Cortex of kidney (tissue), 1 donor: ENCODE measurements at places on chromosomes 7 and 10.

- DNase-seq: no peak
Observed at GRCh38 chr10:110399106-110399964, 94.6 kb upstream of the SMNDC1 start.

GRCh38 chr10:88439932-88440331 lies 143.2 kb downstream of the RNLS start:
- DNase-seq: no peak

DNA sequence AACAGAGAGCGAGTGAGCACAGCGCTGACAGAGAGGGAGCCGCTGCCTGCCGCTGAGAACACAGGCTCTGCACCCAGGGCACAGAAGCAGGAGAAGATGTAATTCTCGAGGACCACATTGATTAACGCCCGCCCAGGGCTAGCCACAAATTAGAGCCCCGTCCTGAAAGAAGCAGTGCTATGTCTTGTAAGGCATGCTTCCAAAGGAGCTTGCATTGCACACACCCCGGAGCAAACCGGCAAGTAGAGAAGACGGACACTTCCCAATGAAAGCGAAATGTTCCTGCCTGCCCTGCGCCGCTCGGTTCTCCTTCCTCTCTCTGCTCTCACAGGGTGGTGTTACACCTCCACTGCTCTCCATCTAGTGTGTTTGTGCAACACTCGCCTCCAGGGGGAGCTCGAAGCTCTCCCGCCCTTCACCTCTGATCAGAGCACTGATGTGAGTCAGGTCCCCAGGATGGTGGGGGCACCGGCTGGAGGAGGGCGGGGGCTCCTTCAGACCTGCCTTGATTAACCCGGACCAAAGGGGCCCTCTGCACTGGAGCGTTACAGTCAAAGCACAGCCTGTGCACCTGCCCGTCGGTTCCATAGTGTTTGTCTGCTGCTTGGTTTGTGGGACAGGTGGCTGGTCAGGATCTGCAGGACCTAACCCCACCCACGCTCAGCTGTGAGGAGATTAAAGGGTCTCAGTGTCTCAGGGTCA lies 316.5 kb downstream of the ADARB2 start:
- DNase-seq: no peak

DNA sequence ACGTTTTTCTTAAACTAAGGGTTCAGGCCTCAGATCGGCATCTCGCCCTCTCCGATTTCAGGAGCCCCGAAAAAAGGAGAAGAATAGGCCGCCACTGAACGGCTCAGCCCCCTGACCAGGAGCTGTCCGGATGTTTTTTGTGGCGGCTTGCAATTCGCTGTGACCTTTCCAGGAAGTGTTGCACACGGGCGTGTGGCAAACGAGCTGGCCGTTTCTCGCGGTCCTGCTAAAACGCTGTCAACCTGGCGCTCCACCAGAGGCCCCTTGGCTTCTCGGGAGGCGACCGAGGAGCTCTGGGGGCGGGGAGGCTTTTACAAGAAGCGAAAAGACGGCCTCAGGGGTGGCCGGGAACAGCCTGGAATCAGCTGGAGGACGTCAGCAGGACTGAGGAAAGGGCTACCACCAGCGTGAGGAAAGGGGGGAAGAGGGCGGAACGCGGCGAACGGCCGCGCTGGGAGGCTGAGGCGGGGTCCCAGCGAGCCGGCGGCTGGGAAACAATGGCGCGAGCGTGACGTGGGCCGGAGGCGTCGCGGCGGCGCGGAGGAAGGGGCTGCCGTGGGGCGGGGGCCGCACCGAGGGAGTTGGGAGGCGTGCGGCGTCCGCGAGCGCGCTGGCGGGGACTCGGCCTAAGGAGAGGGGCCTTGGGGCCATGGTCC lies 493 bp downstream of the NT5C2 start:
- DNase-seq: peak; percentile 31

DNA sequence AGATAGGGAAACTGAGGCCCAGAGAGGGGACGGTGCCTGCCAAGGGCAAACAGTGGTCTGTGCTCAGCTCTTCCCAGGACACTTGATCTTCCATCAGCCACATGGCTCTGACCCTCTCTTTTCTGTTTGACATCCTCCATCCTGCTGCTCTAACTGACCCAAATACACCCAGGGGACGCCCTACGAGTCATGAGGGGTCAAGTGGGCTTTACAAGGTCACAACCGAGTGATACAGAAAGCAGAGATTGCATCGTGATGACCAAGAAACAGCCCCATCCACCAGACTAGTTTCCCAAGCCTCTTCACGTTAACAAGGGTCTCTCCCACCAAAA lies 131.2 kb upstream of the UNC5B start:
- DNase-seq: no peak

- no peak for DNase-seq
Observed at GRCh38 chr10:129544205-129545202, 77.5 kb downstream of the MGMT start.

DNA sequence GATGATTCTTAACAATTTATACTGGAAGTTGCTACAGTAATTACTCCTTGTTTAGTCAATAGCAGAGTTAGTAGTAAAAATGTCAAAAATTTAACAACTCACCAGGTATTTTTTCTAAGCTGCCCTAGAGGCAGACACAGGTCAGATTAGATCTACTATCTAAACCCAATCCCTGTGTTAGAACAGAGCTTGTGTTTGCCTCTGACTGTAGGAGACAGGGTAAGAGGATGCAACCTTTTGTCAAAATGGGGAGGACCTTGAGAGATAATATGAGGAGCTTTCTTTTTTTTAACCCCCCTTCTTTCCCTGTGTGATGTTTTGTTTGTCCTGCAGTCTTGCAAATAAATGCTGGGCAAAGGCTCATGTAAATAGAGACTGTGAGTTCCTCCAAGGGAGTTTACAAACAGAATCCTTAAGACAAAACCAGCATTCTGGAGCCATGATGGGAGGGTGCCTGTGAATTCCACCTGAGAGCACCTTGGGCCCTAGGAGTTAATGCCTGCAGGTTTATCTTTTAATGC lies 353.1 kb downstream of the GATA3 start:
- no peak for DNase-seq

- DNase-seq: no peak
Observed at GRCh38 chr7:99573257-99573656, 14.8 kb downstream of the ZNF655 start.

- DNase-seq: no peak
Observed at GRCh38 chr7:153193144-153193595, 433.6 kb downstream of the ACTR3B start.

GRCh38 chr7:83562289-83562688 lies 86.7 kb downstream of the SEMA3E start:
- DNase-seq: no peak

- no peak for DNase-seq
Observed at GRCh38 chr7:139937715-139938114, 108.7 kb downstream of the TBXAS1 start.

GRCh38 chr7:123024989-123025758 lies 29.7 kb upstream of the TAS2R16 start:
- DNase-seq: no peak

DNA sequence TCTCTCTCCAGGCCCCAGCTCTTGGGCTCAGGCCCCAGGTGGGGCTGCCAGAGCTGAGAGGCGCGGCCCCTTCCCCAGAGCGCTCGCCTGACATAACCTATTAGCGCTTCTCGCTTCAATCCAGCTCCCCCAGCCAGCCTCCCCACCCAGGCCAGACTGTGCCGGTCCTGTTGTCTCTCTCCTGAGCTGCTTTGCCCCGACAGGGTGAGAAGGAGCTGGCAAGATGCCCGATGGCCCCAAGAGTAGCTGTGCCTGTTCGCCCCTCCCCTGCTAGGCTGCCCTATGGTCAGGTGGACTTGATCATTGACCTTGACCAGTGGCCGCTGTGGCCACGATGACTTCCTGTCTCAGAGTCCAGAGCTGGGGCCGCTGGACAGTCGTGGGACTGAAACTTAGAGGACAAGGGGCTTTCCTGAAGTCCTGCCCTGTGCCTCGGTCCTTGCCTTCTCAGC lies 9.1 kb downstream of the TMEM270 start:
- DNase-seq: no peak

GRCh38 chr10:101968940-101969321 lies 87.0 kb downstream of the ARMH3 start:
- DNase-seq: no peak

- DNase-seq: no peak
Observed at GRCh38 chr10:129274748-129275474, 192.1 kb upstream of the MGMT start.

- no peak for DNase-seq
Observed at GRCh38 chr7:104886651-104887050, 127.4 kb upstream of the KMT2E start.

GRCh38 chr10:35396560-35397434 lies 60.5 kb downstream of the CCNY start:
- DNase-seq: no peak
